ENCODE measurements at places on chromosomes 11 and 22. TPM values are rescaled to one million over a fixed set of nuclear protein-coding genes. Genes with fewer than 3 reads are reported as not detected.

The BIK gene
- total RNA-seq = not detected

The GAL gene
- total RNA-seq = 0.30 TPM

GRCh38 chr22:27111796-27112672 lies 454.6 kb downstream of the MIAT start:
- DNase-seq = no peak

GRCh38 chr11:87484566-87484965 lies 446.8 kb downstream of the TMEM135 start:
- DNase-seq = no peak
